Aorta (tissue), 5 donors: ENCODE measurements at places on chromosomes 3 and 15. TPM values are rescaled to one million over a fixed set of nuclear protein-coding genes. Genes with fewer than 3 reads are reported as not detected.

The HTR3E gene
- total RNA-seq = not detected

The BTBD1 gene
- total RNA-seq = 47.8 TPM

The CNTN6 gene
- 0.26 TPM for total RNA-seq

The DAPK2 gene
- 8.0 TPM for total RNA-seq

The CKMT1A gene
- not detected for total RNA-seq

The MED12L gene
- total RNA-seq = 1.1 TPM

The CHST2 gene
- 3.7 TPM for total RNA-seq

The TPRG1 gene
- 19.8 TPM for total RNA-seq

DNA sequence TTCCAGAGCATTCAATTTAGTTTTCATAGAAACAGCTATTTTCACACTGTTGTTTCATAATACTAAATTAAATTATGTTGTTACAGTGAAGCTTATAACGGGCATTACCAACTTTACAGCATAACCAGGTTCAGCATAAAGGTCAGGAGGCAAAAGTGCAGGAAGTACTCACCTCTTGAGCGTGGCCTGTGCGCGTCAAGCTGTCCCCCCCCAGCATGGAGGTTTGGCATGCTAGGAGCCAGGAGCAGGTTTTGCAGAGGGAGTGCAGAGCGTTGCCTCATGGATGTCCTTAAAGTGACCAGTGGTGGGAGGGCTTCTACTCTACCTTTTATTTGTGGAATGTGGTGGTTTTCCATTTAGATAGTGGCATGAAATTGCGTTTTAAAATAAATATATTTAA is 104.4 kb downstream of the EEFSEC start:
- no peak for DNase-seq

- DNase-seq = no peak
Observed at GRCh38 chr15:95323796-95324195, 1006.7 kb upstream of the NR2F2 start.

DNA sequence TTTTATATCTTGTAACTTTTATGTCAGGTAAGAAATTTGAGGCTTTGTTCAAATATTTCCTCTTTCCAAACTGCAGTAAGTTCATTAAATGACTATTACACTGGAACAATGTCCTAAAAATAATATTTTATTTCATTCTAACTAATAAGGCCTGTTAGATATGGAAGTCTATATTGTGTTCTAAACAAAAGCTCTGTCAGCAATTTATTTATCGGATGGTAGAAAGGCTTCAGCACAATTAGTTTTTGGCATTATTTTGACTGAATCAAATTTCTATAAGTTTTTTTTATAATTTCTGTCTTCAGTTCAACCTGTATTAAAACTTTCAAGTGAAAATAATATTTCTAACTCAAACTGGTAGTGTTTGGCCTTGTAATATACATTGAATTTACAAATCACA is 992.1 kb downstream of the EPHA3 start:
- no peak for DNase-seq

DNA sequence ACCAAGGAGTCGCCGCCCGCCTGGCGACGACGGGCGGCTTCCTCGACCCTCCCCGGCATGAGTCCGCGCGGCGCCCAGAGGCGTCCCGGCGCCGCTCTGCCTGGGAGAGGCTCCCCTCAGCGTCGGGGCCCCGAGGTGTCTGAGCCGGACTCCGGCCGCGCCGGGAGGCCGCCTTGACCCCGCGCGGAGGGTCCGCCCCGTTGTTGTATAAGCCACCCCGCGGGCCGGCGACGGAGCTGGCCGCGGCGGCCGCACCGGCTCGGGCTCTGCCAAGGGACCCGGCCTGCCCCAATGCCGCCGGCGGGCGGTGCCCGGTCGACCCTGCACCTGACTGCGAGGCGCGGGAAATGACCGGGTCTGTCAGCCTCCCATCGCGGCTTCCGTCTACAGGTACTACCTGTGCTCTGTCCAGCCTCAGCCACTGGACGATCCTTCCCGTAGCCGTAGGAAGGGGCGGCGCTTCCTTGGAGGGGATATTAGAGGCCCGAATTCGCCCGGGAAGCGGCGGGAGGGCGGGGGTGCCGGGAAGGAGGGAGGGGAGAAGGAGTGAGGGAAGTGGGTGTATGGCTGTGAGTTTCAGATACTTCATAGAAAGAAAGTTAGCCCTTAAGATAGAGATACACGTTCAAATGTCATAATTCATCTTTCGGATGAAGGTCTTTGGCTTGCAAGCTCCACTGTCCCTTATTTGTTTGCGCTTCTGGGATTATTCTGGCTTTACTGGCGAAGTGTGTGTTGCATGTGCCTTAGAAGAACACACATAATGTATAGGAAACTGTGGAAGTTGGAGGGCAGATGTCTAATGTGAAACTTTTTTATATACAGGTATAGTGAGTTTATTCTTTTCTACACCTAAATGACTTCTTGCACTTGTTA is 620 bp downstream of the ABHD5 start:
- DNase-seq = peak; percentile 78

DNA sequence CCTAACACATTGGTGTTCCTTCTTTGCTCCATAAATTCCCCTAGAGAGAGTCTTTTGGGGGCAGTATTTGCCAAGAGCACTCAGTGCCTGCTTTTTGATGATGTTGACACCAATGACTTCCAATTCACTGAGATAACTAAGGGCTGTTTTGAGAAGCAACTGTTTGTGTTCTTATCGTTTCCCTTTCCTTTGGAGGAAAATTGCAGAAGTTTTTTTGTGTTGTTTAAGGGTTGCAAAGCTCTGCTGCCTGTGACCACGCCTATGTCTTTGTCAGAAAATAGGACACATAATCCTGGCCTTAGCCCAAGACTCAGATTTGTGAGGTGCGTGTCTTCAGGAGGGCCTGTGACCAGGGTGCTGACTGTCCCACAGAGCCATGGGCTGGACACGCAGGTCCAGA is 99.6 kb downstream of the FAM43A start:
- no peak for DNase-seq

- DNase-seq = no peak
Observed at GRCh38 chr3:76063811-76064210, 278.5 kb upstream of the ZNF717 start.

DNA sequence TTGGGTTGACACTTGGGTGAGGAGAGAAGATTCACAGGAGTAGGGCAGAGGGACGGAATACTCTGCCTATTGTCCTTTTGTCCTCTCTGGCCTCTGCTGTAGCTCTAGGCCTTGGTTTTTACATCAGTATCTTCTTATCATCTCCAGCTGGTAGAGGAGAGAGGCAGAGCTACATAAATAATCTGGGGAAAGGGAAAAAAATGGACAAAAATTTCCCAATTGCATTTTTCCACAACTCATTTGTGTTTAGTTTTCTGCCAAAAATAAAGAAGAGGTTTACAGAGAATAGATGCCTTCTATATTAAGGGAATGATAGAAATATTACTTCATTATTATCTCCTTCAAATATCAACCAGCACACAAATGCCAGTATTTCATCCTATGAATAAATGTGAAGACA is 216.4 kb upstream of the P2RY1 start:
- DNase-seq = no peak

- DNase-seq = no peak
Observed at GRCh38 chr15:67042551-67043142, 22.8 kb upstream of the SMAD3 start.

DNA sequence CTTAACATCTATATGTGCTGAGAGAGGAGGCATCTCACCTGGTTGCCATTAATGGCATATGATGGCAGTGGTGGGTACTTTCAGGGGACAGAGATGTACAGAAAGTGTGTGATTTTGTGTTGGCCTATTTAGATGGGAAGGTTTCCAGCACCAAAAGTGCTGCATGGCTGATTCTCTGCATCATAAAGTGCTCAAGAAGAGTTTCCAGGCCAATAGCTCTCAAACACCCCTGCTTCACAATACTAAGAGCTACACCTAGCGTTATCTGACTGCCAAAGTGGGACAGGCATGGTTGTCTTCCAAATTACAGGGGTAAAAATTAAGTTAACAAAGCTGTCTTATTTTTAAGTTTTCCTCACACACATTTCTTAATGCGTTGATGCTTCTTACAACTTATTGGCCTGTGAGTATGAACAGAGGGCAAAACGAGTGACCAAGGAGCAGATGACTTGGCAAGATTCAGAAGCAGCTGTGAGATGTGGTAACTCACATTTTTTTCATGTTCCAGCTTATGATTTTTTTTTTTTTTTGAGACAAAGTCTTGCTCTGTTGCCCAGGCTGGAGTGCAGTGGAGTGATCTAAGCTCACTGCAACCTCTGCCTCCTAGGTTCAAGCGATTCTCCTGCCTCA is 41.4 kb upstream of the VEPH1 start:
- no peak for DNase-seq

DNA sequence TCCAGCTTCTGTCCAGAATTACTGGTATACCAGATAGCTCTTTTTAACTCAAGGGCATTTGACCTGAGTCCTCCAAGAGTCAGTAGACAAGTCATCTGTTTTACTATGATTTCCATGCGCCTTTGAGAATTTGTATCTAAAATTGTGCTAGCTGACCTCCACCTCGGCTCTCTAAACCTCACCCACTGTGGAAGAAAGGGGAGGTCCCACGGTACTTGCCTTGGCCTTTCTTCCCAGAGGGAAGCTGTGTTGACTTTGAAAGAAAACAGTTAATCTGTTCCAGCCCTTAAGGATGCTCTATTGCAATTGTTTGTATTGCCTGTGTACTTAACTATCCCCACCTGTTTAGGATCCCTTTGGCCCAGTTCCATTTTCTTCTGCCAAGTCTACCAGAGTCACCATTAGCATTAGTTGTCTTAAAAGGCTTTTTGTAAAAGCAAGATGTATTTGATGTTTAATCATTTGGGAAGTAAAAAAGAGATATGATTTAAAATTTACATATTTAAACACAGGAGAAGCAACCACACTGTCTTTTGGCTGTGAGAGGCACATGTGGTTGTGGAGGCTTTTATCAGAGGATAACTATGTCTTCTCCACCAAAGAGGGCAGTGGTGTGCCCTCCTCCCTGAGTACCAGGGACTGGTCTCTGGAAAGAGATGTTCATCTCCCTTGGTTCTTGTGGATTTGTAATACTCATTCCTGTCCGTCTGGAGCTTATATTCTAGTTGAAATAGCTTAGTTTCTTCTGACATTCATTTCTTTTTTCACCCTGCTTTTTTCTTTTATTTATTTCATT is 88.8 kb downstream of the CRTC3 start:
- no peak for DNase-seq

GRCh38 chr3:6860954-6861624 is at the start of gene GRM7:
GRM7 (plus strand) TSS chr3:6861115.
- no peak for DNase-seq
